Activated CD8-positive, alpha-beta memory T cell treated with anti-CD3 and anti-CD28 coated beads, Interleukin-2, amount 10 ng/mL, durations not matched to agents 7 days and 5 days (primary cell): ENCODE measurements at places on chromosomes 5 and 9. TPM values are rescaled to one million over a fixed set of nuclear protein-coding genes. Genes with fewer than 3 reads are reported as not detected.

DNA sequence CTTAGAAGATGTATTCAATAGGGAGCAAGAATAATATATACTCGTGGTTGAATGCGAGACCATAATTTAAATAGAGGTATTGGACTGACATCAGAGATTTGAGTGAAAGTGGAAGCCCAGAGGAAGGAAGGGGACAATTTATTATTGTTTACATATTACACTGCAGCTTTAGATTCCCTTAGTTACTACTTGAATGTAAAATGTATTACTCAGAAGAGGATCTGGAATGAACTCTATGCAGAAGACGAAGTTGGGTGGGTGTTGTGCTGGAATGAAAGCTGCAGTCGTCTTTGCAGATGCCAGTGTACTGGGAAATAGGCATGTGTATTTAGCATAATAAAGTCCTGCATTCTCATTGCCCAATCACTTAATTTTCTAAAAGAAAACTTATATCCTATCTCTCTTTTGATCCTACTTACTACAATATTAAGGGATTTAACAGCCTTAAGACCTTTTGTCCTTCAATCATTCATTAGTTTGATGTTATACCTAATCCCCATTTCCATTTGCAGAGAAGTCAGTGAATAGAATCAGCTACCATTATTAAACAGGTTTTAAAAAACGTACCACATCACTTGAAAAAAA lies 570.7 kb upstream of the WWC1 start:
- no peaks in the 10 kb centered on the region for H3K4me1 ChIP-seq
- peaks cover 2% of the 10 kb centered on the region for H3K27me3 ChIP-seq
- no peak overlapping the region for H3K27ac ChIP-seq
- DNase-seq = no peak
- no peak overlapping the region for H3K4me3 ChIP-seq

DNA sequence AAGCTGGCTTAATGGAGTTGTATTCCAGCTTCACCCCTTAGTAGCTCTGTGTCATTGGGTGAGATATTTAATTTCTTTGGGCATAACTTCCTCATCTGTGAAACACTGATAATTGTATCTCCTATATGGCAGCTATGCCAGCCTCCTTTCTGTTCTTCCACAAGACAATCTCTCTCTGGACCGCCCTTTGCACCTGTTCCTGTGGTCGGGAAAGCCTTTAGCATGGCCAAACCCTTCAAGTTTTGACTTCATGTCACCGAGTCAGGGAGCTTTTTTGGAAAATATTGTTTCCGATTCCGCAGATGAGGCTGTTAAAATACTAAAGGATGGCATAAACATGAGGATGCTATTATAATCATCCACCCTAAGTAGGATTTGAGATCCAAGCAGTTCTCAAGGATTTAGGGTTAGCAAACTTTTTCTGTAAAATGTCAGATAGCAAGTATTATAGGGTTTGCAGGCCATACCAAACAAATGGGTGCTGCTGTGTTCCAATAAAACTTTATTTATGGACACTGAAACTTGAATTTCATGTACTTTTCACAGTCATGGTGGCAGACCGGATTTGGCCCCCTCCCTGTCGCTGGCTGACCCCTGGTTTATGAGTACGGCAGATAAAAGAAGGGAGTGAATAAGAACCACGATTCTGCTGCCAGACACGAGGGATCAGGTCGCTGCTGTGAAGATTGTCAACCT lies 695 bp upstream of the NDFIP1 start:
- no peak for DNase-seq
- H3K27me3 ChIP-seq = no peaks in the 10 kb centered on the region
- H3K27ac ChIP-seq = peak overlapping the region; percentile 89
- H3K4me3 ChIP-seq = peak overlapping the region; percentile 63
- H3K4me1 ChIP-seq = peaks cover 41% of the 10 kb centered on the region

DNA sequence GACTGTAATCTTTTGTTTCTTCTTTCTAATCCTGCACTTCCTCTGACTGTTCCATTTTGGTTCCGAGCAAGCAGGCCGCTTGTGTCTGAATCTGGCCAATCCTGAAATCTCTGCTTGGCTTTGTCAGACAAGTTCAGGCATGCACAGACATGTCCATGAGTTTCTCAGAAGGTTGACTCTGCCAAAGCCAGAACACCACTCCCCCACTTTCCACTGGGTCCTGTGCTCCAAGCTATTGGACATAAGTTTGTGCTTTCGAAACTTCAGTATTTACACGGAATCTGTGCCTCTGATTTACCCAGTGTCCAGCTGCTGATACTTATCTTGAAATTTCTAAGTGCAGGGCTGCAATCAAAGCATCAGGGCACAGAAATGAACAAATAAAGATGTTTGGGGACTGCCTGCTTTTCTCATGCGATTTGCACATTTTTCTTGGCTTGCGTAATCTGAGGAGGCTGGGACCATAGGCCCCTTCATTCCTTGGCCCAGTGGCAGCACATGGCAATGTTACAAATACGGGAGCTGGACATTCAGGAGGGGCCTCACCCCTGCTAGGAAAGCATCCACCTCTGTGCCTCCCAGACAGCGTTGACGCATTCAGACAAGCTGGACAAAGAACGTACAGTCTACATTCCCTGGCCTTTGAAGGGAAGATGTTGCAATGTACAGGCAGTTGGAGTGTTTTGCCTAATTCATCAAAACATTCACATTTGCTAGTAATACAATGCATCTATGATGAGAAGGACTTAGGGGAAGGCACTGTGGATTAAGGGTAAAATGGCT lies 209.2 kb upstream of the PAPPA start:
- no peaks in the 10 kb centered on the region for H3K36me3 ChIP-seq
- H3K27me3 ChIP-seq = no peaks in the 10 kb centered on the region
- no peak overlapping the region for H3K4me3 ChIP-seq
- DNase-seq = no peak
- H3K27ac ChIP-seq = no peak overlapping the region
- no peaks in the 10 kb centered on the region for H3K4me1 ChIP-seq

GRCh38 chr5:170745481-170746071 lies 37.9 kb upstream of the GABRP start:
- no peak overlapping the region for H3K27ac ChIP-seq
- H3K27me3 ChIP-seq = peaks cover 21% of the 10 kb centered on the region
- no peak for DNase-seq
- no peaks in the 10 kb centered on the region for H3K36me3 ChIP-seq
- peaks cover 3% of the 10 kb centered on the region for H3K4me1 ChIP-seq

GRCh38 chr9:11269036-11269435 lies 656.2 kb upstream of the PTPRD start:
- H3K4me3 ChIP-seq = no peak overlapping the region
- DNase-seq = no peak
- H3K4me1 ChIP-seq = no peaks in the 10 kb centered on the region

- no peak overlapping the region for H3K4me3 ChIP-seq
- no peak for DNase-seq
- H3K27ac ChIP-seq = no peak overlapping the region
Measured at GRCh38 chr9:120482424-120483186, 97.4 kb downstream of the CDK5RAP2 start.

DNA sequence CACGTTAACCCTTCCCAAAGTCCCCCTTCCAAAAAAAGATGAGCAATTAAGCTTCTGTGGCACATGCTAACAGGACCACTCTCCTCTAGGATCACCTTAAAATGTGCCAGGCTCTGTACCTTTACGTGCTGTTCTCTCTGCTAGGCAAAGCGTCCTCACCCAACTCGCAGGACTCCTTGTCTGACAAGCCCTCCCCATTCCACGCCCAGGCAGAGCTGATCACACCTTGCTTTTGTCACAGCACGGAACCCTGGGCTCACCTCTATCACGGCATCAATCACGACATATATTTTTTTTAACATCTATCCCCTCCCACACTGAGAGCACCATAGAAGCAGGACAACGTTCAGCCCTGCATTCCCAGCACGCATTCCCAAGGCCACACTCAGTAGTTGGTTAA lies 47.1 kb downstream of the CDK5RAP2 start:
- H3K27me3 ChIP-seq = no peaks in the 10 kb centered on the region
- H3K27ac ChIP-seq = no peak overlapping the region
- no peak for DNase-seq
- H3K36me3 ChIP-seq = peaks cover 50% of the 10 kb centered on the region
- H3K4me1 ChIP-seq = no peaks in the 10 kb centered on the region
- H3K4me3 ChIP-seq = no peak overlapping the region

- H3K27me3 ChIP-seq = peaks cover 61% of the 10 kb centered on the region
- H3K4me1 ChIP-seq = peaks cover 4% of the 10 kb centered on the region
- no peak for DNase-seq
Measured at GRCh38 chr9:93183663-93184431, at the start of gene WNK2. WNK2 (plus strand) TSS chr9:93184139; CDS start chr9:93184930, 791 bp downstream.

GRCh38 chr5:139407517-139407916 lies 3.6 kb upstream of the SPATA24 start:
- no peak overlapping the region for H3K4me3 ChIP-seq

GRCh38 chr9:137757613-137758029 lies 120.0 kb upstream of the CACNA1B start:
- H3K27ac ChIP-seq = peak overlapping the region; percentile 84
- no peaks in the 10 kb centered on the region for H3K27me3 ChIP-seq
- H3K4me3 ChIP-seq = peak overlapping the region; percentile 14

GRCh38 chr9:110244616-110245015 lies 11.7 kb downstream of the TXN start:
- H3K27me3 ChIP-seq = no peaks in the 10 kb centered on the region
- DNase-seq = no peak
- peaks cover 43% of the 10 kb centered on the region for H3K36me3 ChIP-seq
- no peak overlapping the region for H3K4me3 ChIP-seq
- H3K27ac ChIP-seq = no peak overlapping the region

DNA sequence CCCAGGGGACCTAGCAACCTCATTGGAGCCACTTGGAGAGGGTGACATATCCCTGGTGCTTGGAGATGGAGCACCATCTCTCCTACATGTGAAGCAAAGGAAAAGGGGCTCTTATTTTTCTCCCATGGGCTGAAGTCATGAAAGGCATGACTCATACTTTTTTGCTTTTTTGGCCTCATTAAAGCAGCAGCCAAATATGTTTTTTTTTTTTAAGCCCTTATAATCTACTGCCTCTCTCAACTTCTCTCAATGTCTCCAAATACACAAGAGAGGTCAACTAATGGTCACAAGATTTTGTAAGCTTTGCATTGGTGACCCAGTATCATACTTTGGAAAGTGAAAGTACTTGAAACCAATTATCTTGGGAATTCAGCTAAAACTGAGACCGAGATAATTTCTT lies 1.6 kb upstream of the CFAP90 start:
- no peak for DNase-seq
- no peak overlapping the region for H3K27ac ChIP-seq
- peaks cover 26% of the 10 kb centered on the region for H3K4me1 ChIP-seq
- peaks cover 1% of the 10 kb centered on the region for H3K36me3 ChIP-seq

- no peak overlapping the region for H3K4me3 ChIP-seq
- no peak for DNase-seq
- no peaks in the 10 kb centered on the region for H3K4me1 ChIP-seq
- H3K36me3 ChIP-seq = no peaks in the 10 kb centered on the region
Measured at GRCh38 chr9:1058826-1059487, 8.8 kb downstream of the DMRT2 start.

GRCh38 chr5:102651466-102651865 lies 103.6 kb upstream of the PAM start:
- no peaks in the 10 kb centered on the region for H3K4me1 ChIP-seq
- DNase-seq = no peak
- no peaks in the 10 kb centered on the region for H3K36me3 ChIP-seq

DNA sequence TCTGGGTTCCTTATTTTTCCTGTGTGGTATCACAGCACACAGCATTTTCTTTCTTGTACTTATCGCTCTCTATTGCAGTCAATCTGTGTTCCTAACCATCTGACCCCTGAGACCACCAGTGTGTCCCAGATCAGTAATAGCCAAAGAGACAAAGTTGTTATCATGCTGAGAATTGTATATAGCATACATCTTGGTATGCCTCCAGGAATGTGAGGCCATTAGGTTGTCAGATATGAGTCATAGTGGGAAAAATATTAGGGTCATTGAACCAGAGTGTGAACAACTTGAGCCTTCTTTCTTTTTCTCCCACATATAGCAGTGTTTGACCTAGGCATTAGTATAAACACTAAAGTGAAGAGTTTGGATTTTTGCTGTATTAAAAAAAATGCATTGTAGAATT lies 106.3 kb downstream of the NDUFAF2 start:
- peaks cover 3% of the 10 kb centered on the region for H3K4me1 ChIP-seq
- H3K36me3 ChIP-seq = peaks cover 6% of the 10 kb centered on the region
- no peak overlapping the region for H3K27ac ChIP-seq
- H3K27me3 ChIP-seq = no peaks in the 10 kb centered on the region

- DNase-seq = peak; percentile 52
- H3K4me1 ChIP-seq = peaks cover 17% of the 10 kb centered on the region
- H3K36me3 ChIP-seq = no peaks in the 10 kb centered on the region
- H3K4me3 ChIP-seq = no peak overlapping the region
Measured at GRCh38 chr5:6780802-6781391, 67.7 kb downstream of the TENT4A start.

GRCh38 chr9:127763918-127764384 lies 14.5 kb downstream of the SH2D3C start:
- no peak for DNase-seq
- H3K4me1 ChIP-seq = peaks cover 48% of the 10 kb centered on the region
- H3K36me3 ChIP-seq = peaks cover 57% of the 10 kb centered on the region
- H3K27ac ChIP-seq = peak overlapping the region; percentile 54
- H3K27me3 ChIP-seq = no peaks in the 10 kb centered on the region

GRCh38 chr9:112601636-112602035 lies 115.0 kb downstream of the KIAA1958 start:
- no peaks in the 10 kb centered on the region for H3K27me3 ChIP-seq
- no peak overlapping the region for H3K27ac ChIP-seq
- no peak overlapping the region for H3K4me3 ChIP-seq
- H3K4me1 ChIP-seq = peaks cover 12% of the 10 kb centered on the region
- no peak for DNase-seq

- peaks cover 2% of the 10 kb centered on the region for H3K4me1 ChIP-seq
- no peak overlapping the region for H3K4me3 ChIP-seq
- no peaks in the 10 kb centered on the region for H3K36me3 ChIP-seq
- H3K27me3 ChIP-seq = no peaks in the 10 kb centered on the region
- H3K27ac ChIP-seq = no peak overlapping the region
Measured at GRCh38 chr5:83400241-83400640, 71.3 kb upstream of the VCAN start.

DNA sequence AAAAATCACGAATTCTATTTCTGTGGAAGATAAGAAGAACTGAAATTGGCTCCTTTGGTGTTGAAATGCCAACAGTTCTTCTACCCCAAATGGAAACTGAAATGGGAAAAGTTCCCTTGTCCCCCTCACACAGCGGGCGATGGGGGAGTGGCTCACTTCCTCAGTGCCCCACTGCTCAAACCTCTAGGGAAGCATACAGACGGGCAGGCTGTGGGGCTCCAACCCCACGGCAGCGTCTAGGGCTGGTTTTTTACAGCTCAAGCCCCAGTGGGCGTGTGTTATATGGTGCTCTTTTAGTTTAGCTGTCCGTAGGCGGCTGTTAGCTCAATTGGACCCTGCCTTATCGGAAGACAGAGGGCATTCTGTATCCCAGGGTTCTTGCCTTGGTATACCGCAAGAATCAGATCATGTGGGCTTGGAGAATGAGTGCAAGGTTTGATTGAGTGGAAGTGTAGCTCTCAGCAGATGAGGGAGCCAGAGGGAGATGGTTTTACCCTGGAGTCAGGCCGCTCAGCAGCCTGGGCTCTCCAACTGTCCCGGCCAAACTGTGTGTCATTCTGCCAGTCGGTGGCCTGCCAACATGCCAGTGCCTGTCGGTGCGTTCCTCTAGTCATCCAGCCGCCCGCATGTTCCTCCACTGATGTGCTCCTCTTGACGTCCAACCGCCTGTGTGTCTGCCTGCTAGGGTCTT lies 166.3 kb upstream of the ZNF608 start:
- no peaks in the 10 kb centered on the region for H3K36me3 ChIP-seq
- DNase-seq = no peak
- no peaks in the 10 kb centered on the region for H3K4me1 ChIP-seq
- no peak overlapping the region for H3K4me3 ChIP-seq
- no peak overlapping the region for H3K27ac ChIP-seq
- H3K27me3 ChIP-seq = no peaks in the 10 kb centered on the region

Gene GLDC
- 5.8 TPM for total RNA-seq

Gene EPB41L4A
- 1.3 TPM for total RNA-seq

Gene PSMD5
- 58.9 TPM for total RNA-seq

Gene ADAM19
- 219 TPM for total RNA-seq

Gene ARHGEF37
- 0.37 TPM for total RNA-seq
